Spinal cord (tissue), 10 donors: ENCODE measurements at places on chromosomes 6 and 20. TPM values are rescaled to one million over a fixed set of nuclear protein-coding genes. Genes with fewer than 3 reads are reported as not detected.

Gene FAXC
- 11.7 TPM for total RNA-seq

Gene PDE7B
- 16.3 TPM for total RNA-seq

Gene BTN1A1
- total RNA-seq, result 0.11 TPM

Gene PTK6
- total RNA-seq, result 0.06 TPM

Gene FOXS1
- 8.7 TPM for total RNA-seq

Gene KCNQ2
- total RNA-seq, result 66.5 TPM

Gene HSPA1A
- total RNA-seq, result 541 TPM

Gene TINAG
- 0.10 TPM for total RNA-seq

Gene SNAI1
- 0.40 TPM for total RNA-seq

Gene PLG
- total RNA-seq, result not detected

Gene PTK7
- total RNA-seq, result 43.7 TPM

Gene ALDH8A1
- 1.8 TPM for total RNA-seq

Gene TENT5A
- 25.2 TPM for total RNA-seq

Gene PEX3
- 33.4 TPM for total RNA-seq

Gene KCNB1
- 46.7 TPM for total RNA-seq

Gene SLC32A1
- total RNA-seq, result 18.5 TPM

Gene PRDM13
- total RNA-seq, result 1.7 TPM

Gene PEX6
- total RNA-seq, result 21.1 TPM

Gene HNF4A
- total RNA-seq, result not detected

Gene COX4I2
- 0.30 TPM for total RNA-seq

Gene C6orf58
- not detected for total RNA-seq

Gene GSTA2
- total RNA-seq, result not detected
